Head of caudate nucleus (tissue), 42 donors: ENCODE measurements at places on chromosomes 2 and 18.

GRCh38 chr2:30149976-30150375 is 3.2 kb downstream of the YPEL5 start:
- DNase-seq = no peak

GRCh38 chr2:58202404-58202803 is 38.7 kb downstream of the FANCL start:
- DNase-seq = no peak

DNA sequence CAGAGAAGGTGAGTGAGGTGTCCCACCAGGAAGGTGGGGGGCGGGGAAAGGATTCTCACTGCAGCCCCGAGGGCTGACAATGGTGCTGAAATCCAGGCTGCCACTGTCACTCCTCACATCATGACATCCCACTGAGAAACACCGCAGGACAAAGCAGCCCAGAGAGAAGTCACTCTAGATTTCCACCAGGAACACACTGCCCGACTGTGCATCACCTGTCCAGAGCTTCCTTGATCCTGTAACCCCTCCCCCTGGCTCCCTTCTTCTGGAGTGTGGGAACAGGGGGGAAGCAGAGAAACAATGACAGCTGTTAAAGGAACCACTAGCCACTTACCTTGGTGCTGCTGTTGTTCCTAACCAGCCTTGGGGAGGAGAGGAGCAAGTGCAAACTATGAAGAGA is 69.9 kb downstream of the MRO start:
- DNase-seq = no peak

DNA sequence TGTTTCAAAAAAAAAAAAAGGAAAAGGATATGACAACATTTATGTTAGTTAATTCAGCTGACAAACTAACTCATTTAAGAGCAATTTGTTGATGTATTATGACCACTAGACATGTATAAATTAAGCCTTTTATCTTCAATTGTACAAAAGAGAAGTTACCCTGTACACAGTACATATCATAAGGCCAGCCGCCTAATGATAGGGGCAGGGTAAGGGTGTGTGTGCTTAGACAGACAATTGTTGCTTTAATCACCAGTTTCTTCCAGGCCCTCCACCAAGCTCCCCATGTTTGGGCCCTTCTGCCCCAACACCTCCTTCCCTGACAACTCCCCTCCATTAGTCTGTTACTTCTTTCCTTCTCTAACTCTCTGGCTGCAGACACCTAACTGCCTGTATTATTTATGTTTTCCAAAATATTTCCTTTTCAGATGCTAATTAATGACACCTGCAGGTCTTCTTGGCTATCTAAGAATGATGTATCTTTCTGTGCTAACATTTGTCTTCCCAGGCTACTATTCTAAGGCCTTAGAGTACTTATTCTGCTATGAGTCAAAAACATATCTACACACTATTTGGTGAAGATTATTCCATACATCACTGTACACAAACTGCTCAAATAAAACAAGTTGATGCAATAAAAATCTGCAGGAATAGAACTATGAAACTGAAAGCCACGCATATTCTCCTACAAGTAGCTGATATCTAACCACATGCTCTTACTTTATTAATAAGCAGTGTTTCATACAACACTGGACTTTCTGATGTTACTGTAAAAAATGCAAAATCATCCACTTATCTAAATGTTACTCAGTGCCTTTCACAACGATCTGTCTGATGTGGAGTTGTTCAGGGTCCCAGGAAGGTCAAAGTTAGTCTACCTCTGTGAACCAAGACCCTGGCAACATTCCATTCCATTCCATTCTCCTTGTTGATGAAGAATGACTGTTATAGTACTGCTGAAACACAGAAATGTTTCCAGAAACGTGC is 26.4 kb downstream of the TMEM131 start:
- DNase-seq = no peak

GRCh38 chr2:9285385-9285920 is 78.8 kb downstream of the ASAP2 start:
- DNase-seq = no peak
